Regular cardiac myocyte (primary cell): ENCODE measurements at places on chromosomes 4 and X. TPM values are rescaled to one million over a fixed set of nuclear protein-coding genes. Genes with fewer than 3 reads are reported as not detected.

SSX4B gene
- total RNA-seq = not detected in 2 replicates

SLC10A6 gene
- total RNA-seq = not detected in 2 replicates

FGF16 gene
- under 0.01 and 1.3 TPM in 2 replicates for total RNA-seq

SPANXC gene
- not detected in 2 replicates for total RNA-seq

FAM133A gene
- under 0.01 and 0.28 TPM in 2 replicates for total RNA-seq

NRK gene
- under 0.01 and 0.56 TPM in 2 replicates for total RNA-seq

FDCSP gene
- not detected in 2 replicates for total RNA-seq

SMARCA1 gene
- 47.9 and 64.0 TPM in 2 replicates for total RNA-seq

PPP4R3C gene
- total RNA-seq = not detected in 2 replicates

FAM193A gene
- total RNA-seq = 8.2 TPM in 2 replicates

DMD gene
- 26.1 and 33.3 TPM in 2 replicates for total RNA-seq

PLAC8 gene
- 0.28 and 0.38 TPM in 2 replicates for total RNA-seq

TMSB15A gene
- 2.5 and 5.9 TPM in 2 replicates for total RNA-seq

SMIM14 gene
- total RNA-seq = 43.5 and 55.2 TPM in 2 replicates

TIMM8A gene
- 2.5 and 9.0 TPM in 2 replicates for total RNA-seq

HERC5 gene
- 0.77 and 5.1 TPM in 2 replicates for total RNA-seq

NLGN3 gene
- total RNA-seq = under 0.01 TPM in 2 replicates

MAGEA1 gene
- not detected in 2 replicates for total RNA-seq

SULT1B1 gene
- total RNA-seq = 0.28 and 7.7 TPM in 2 replicates

NDST3 gene
- not detected in 2 replicates for total RNA-seq

TCEAL6 gene
- not detected in 2 replicates for total RNA-seq

ERVMER34-1 gene
- total RNA-seq = under 0.01 TPM in 1 of 2 replicates, not detected in the other
